PC-3 (cell line): ENCODE measurements at places on chromosomes 11 and 22. TPM values are rescaled to one million over a fixed set of nuclear protein-coding genes. Genes with fewer than 3 reads are reported as not detected.

DNA sequence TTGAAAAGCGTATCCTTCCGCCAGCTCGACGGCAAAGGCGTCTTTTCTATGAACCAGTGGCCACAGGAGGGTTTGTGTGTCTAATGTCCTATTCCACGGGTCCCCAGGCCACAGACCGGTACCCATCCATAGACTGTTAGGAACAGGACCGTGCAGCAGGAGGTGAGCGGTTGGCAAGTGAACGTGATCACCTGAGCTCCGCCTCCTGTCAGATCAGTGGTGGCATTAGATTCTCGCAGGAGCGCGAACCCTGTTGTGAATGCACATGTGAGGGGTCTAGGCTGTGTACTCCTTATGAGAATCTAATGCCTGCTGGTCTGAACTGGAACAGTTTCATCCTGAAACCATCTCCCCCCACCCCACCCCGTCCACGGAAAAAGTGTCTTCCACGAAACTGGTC, 62.7 kb upstream of the KCNQ1OT1 start:
- no peak overlapping the region for H3K4me3 ChIP-seq
- H3K4me1 ChIP-seq = no peaks in the 10 kb centered on the region
- no peak for DNase-seq
- no peaks in the 10 kb centered on the region for H3K27me3 ChIP-seq
- no peaks in the 10 kb centered on the region for H3K36me3 ChIP-seq

GRCh38 chr11:57964660-57965059, 59.0 kb upstream of the OR9Q1 start:
- H3K36me3 ChIP-seq = no peaks in the 10 kb centered on the region
- no peak for DNase-seq
- peaks cover 59% of the 10 kb centered on the region for H3K27me3 ChIP-seq
- no peak overlapping the region for H3K4me3 ChIP-seq
- H3K4me1 ChIP-seq = no peaks in the 10 kb centered on the region

- no peaks in the 10 kb centered on the region for H3K4me1 ChIP-seq
- peak; percentile 44 for DNase-seq
- H3K27me3 ChIP-seq = peaks cover 7% of the 10 kb centered on the region; the same call in 1 of the 2 replicates
- H3K27ac ChIP-seq = no peak overlapping the region
- H3K4me3 ChIP-seq = no peak overlapping the region
These were observed 41.9 kb upstream of the WNT11 start for GRCh38 chr11:76248210-76248609.

DNA sequence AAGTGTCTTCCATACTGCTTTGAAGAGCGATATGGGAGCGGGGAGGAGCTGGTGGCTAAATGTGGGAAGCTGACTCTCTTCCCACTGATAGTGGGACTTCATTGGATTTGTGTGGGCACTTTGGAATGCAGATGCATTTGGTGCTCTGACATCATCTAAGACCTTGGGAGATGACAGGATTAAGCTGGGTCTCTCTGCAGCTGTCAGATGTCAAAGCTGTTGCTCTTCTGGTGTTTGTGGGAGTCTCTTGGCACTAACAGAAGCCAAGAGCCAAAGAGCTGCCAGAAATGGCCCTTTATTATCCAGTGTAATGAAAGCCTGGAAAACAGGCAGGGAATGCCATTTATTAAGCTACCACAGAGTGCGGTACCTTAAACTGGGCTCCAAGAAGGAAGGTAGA, 20.6 kb downstream of the GRAMD1B start:
- peak overlapping the region; percentile 98 for H3K27ac ChIP-seq
- H3K36me3 ChIP-seq = peaks cover 5% of the 10 kb centered on the region; the same call in 1 of the 2 replicates
- no peak overlapping the region for H3K4me3 ChIP-seq
- no peaks in the 10 kb centered on the region for H3K27me3 ChIP-seq
- no peak for DNase-seq
- peaks cover 43% of the 10 kb centered on the region for H3K4me1 ChIP-seq

Gene APOL5
- not detected in 2 replicates for total RNA-seq

- H3K4me3 ChIP-seq = no peak overlapping the region
- H3K36me3 ChIP-seq = no peaks in the 10 kb centered on the region
- H3K27me3 ChIP-seq = peaks cover 24% of the 10 kb centered on the region
- peaks cover 4% of the 10 kb centered on the region; the same call in 1 of the 2 replicates for H3K4me1 ChIP-seq
- no peak overlapping the region for H3K27ac ChIP-seq
These were observed 41.5 kb upstream of the MS4A8 start for GRCh38 chr11:60657888-60658287.

DNA sequence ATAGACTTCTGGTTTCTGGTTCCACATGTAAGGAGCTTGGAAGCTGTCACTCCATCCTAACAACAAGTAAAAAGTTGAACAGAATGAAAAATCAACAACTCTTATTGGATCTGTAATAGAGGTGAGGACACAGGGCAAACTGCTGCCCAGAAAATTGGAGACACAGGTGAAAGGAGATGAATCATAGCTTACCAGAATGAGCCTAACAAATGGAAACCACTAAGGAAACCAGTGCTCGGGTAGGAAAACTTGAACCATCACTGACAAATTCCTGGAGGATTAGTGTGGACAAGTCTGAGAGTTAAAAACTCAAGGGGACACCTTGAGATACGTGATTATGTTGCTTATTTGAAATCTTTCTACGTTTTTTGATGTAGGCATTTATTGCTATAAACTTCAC, 52.1 kb downstream of the GDPD4 start:
- DNase-seq = peak; percentile 91
- H3K4me3 ChIP-seq = no peak overlapping the region; the same call in 1 of the 2 replicates
- no peaks in the 10 kb centered on the region for H3K27me3 ChIP-seq
- H3K4me1 ChIP-seq = peaks cover 47% of the 10 kb centered on the region
- H3K36me3 ChIP-seq = no peaks in the 10 kb centered on the region

DNA sequence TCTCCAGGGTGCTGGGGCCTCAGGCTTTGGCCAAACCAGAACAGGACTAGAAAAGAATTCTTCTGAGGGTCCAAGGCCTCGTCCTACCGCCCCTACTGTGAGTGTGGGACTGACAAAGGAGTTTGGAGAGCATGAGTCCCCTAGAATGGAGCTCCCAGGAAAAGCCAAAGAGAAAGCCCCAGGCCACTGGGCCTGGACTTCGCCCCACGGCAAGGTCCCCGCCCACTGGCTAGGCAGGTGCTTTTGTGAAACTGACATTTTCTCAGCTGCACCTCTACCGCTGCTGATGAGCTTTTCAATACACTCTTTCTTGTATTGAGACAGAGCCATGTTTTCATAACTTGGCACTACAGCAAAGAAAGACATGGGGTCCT, 9.7 kb upstream of the FGF3 start:
- no peak overlapping the region for H3K4me3 ChIP-seq
- no peak overlapping the region for H3K27ac ChIP-seq
- no peaks in the 10 kb centered on the region for H3K27me3 ChIP-seq
- peaks cover 13% of the 10 kb centered on the region for H3K4me1 ChIP-seq
- no peak for DNase-seq
- H3K36me3 ChIP-seq = no peaks in the 10 kb centered on the region

DNA sequence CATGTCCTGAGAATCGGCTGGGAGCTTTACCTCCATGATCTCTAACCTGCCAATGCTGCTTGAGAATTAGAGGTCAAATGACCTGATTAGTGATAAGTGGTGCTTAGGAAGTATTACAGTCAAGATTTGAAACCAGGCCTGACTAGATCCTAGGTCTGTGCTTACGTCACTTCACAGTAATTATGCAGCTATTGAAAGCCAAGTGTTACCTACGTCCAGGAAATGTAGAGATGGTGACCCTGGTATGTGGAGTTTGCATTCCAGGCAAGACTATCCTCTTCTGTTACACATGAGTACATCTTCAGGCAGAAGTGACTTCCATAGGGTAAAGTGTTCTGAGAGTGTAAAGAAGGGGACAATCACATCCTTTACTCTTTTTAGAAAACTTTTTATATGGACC, 530.4 kb upstream of the TENM4 start:
- H3K4me3 ChIP-seq = no peak overlapping the region
- no peak overlapping the region for H3K27ac ChIP-seq
- H3K4me1 ChIP-seq = no peaks in the 10 kb centered on the region
- H3K36me3 ChIP-seq = no peaks in the 10 kb centered on the region
- no peaks in the 10 kb centered on the region for H3K27me3 ChIP-seq

DNA sequence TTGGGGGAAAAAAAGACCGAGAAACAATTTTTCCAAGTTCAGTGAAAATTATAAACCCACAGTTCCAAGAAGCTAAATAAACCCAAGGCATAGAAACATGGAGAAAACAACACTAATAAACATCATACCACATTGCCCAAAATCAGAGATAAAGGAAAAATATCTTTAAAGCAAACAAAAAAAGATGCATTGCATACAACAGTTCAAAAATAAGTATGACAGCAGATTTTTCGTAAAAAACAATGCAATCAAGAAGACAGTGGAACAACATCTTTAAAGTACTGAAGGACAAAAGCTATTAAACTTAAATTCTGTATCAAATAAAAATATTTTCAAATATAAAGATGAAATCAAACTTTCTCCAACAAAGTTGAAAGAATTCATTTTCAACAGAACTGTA, 921.3 kb downstream of the METTL15 start:
- no peaks in the 10 kb centered on the region for H3K4me1 ChIP-seq
- DNase-seq = peak; percentile 13
- no peak overlapping the region for H3K4me3 ChIP-seq
- H3K36me3 ChIP-seq = peaks cover 12% of the 10 kb centered on the region; the same call in 1 of the 2 replicates
- no peaks in the 10 kb centered on the region for H3K27me3 ChIP-seq
- H3K27ac ChIP-seq = no peak overlapping the region

Gene MUC5AC
- 0.11 and 0.35 TPM in 2 replicates for total RNA-seq

Gene C11orf87
- total RNA-seq = not detected in 2 replicates

- DNase-seq = peak; percentile 97
- H3K27me3 ChIP-seq = no peaks in the 10 kb centered on the region
- H3K36me3 ChIP-seq = no peaks in the 10 kb centered on the region
- peak overlapping the region; percentile 22; the same call in 1 of the 2 replicates for H3K4me3 ChIP-seq
- H3K4me1 ChIP-seq = peaks cover 39% of the 10 kb centered on the region
These were observed 182.1 kb upstream of the SORL1-AS1 start for GRCh38 chr11:121634889-121635288.

Gene MPPED2
- total RNA-seq = not detected in 2 replicates

Gene BATF2
- 0.52 TPM in 1 of 2 replicates, not detected in the other for total RNA-seq

DNA sequence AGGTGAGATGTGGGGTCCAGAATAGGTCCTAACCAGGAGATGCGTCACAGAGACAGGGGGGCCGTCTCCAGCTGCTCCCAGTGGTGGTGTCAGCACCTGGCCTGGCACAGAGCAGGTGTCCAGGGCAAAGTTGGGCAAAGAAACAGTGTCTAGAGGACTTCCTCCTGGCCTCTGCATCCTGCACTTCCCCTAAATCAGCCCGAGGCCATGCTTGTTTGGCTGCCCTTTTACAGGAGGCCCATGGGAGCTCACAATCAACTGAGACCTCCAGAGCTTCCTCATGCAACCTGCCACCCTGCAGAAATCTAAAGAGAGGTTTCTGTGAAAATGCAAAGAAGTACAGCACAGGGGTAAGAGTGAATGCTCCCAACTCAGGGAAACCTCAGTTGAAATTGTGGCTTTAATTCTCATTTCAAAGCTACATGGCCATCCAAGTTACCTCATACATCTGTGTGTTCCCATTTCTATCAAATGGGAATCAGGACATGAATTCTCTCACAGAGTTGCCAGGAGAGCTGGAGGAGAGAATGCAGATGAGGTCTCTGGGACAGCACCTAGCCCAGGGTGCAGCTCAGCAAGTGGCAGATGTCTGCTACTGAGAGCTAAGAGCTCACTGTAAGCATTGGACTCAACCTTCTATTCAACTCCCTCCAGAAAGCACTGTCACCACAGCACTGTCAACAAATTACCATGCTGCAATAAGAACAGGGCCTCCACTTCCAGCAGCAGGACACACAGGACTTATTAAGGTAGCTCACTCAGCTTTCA, 32.6 kb downstream of the TCIRG1 start:
- H3K27ac ChIP-seq = no peak overlapping the region
- H3K27me3 ChIP-seq = no peaks in the 10 kb centered on the region
- no peak overlapping the region for H3K4me3 ChIP-seq
- peaks cover 48% of the 10 kb centered on the region for H3K36me3 ChIP-seq

- no peaks in the 10 kb centered on the region for H3K36me3 ChIP-seq
- H3K4me1 ChIP-seq = no peaks in the 10 kb centered on the region
- no peak overlapping the region for H3K4me3 ChIP-seq
- no peak for DNase-seq
These were observed 13.5 kb upstream of the OSBP2 start for GRCh38 chr22:30680991-30681770.

DNA sequence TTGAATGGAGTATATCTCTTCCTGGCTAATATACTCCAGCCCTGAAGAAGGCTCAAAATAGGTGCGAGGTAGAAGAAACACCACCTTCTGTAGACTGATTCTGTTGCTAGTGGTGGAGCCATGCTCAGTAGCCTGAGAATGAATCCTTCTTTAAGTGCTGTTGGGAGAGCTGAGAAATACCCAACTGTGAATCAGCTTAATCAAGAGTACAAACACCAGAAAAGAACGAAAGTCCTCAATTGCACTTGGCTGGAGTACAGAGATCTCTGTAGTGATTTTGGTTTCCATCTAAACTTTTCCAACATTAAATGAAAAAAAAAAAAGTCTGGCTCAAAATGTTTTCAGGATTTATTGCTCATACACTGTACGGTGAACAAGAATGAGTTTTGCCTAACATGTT, 619.1 kb downstream of the METTL15 start:
- H3K27me3 ChIP-seq = no peaks in the 10 kb centered on the region
- H3K36me3 ChIP-seq = no peaks in the 10 kb centered on the region
- H3K4me3 ChIP-seq = no peak overlapping the region
- DNase-seq = no peak

DNA sequence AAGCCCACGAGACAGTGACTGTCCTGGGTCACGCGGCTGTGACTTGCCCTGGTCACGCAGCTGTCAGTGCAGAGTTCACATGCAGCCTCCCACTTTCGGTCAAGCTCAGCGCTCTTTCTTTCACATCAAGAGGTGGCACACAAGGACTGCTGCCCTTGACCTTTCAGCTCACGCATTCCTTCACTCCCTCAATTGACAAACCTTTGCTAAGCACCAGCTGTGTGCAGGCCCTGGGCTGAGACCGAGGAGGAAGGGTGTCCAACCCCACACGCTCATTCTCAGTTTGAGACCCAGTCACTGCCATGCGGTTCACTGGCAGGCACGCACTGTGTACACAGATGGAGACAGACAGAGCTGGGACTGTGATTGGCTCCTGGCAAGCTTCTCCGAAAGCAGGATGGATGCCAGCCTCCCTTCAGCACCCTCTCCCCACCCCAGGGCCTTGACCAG, 70.3 kb downstream of the SCUBE1 start:
- H3K27me3 ChIP-seq = peaks cover 10% of the 10 kb centered on the region
- no peak for DNase-seq
- no peak overlapping the region for H3K4me3 ChIP-seq
- peaks cover 12% of the 10 kb centered on the region; the same call in 1 of the 2 replicates for H3K4me1 ChIP-seq
- no peaks in the 10 kb centered on the region for H3K36me3 ChIP-seq

DNA sequence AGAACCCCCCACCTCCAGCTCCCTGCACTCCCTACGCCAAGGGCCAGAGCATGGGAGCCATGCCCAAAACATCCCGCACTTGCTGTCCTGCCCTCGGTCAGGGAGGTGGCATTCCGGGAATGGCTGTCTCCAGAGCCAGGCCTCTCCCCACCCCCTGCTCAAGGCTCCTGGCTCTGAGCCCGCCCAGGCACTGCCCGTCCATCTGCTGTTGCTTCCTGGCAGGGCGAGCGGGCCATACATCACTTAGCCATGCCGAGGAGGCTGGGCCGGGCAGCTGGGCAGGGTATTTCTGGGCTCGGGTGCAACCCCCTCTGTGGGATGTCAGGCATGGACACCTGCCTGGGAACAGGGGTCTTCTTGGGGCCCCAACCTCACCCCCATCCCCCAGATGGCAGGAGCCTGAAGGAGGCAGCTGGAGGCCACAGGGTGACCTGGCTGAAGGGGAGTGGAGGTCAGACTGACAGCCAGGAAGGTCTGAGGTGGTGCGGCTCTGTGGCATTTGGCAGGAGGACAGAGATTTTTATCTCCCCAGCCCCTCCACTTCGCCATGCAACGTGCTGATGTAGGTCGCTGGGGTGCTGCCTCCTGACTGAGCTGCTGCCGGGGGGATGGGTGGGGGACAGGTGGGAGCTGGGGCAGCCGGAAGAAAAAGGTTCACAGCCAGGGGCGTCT, 8.7 kb upstream of the CABP7 start:
- no peaks in the 10 kb centered on the region for H3K36me3 ChIP-seq
- no peak for DNase-seq
- H3K27ac ChIP-seq = no peak overlapping the region
- H3K4me1 ChIP-seq = no peaks in the 10 kb centered on the region
